ENCODE measurements at places on chromosomes 13 and 19.

DNA sequence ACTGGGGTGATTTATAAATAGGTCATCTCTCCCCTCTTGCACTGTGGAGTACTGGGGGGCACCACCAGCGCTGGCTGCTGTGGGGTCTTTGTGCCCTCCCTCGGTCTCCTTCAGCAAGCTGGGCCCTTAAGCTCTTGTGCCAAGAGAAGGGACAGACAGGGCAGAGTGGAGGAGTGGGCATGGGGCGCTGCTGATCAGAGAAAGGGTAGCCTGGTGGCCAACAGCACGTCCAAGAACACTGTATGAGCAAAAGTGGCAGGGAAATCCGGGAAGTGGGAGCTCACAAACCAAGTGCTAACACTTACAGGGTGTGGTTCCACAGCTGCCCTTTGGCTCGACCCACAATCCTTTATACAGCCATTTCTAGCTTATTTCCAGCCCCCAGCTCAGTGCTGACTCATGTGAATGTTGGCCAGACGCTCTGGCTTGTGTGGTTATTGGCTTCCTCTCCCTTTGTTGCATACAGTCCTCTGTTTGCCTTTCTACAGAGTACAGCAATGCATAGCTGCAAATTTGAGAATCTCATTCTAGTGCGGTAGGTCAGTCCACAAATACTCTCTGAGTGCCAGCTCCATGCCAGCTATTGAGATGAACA is 298.8 kb downstream of the SHISA2 start:
- peak; percentile 23 for DNase-seq

DNA sequence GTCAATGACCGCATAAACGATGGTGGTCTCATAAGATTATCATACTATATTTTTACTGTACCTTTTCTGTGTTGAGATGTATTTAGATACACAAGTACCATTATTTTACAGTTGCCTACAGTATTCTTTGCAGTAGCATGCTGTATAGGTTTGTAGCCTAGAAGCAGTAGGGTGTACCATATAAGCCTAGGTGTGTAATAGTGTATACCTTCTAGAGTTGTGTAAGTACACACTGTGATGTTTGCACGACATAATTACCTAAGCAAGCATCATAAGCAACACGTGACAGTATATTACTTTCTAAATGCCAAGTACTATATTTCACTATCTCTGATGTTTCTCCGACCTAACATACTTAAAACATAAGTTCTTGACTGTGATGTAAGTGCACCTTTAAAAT is 2.7 kb downstream of the LPAR6 start:
- no peak for DNase-seq

DNA sequence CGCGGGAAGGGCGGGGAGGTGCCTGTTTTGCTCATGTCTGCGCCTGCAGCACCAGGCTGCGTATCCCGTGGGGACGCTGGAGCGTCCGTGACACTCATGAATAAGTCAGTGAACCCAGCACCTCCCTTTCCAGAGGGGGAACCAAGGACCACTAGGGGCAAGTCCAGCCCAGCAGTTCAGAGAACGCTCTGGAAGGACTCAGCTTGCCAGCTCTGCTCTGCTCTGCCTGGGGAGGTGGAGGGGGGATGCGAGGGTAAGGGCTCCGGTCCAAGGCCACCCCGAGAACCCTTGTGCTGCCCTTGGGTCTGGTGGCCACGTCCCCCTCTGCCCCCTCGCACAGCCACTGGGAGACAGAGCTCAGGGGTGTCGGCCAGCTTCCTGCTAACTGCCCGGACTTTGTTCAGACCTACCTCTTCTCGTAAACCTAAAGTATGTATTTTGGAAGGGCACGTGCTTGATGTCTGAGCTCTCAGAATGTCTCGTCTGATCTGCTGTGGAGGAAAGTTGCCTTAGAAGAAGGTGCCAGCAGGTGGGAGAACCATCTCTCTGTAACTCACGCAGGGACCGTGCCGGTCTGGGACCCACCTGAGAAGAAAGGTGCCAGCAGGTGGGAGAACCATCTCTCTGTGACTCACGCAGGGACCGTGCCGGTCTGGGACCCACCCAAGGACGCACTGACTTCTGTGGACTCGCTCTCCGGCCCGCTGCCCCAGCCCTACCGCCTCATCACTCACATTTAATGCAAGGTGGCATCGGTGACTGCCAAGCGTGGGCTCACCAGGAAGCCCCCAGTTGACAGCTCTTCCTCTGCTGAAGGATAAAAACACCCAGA is 34.1 kb downstream of the TMEM255B start:
- no peak for DNase-seq

DNA sequence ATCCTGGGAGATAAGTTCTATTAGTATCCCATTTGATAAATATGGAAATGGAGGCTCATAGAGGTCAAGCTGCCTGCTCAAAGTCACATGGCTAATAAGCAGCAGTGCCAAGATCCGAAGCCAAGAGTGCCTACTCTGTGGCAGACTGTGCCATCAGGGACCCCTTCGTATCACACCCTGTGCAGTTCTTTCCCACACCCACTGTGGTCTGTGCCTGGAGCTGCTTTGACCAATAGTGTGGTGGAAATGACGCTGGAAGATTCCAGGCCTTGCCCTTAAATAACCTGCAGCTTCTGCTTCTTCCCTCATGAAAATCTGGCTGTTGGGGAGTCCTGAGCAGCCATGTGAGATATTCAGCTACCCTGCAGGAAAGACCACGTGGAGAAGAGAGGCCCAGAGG is 10.1 kb downstream of the OPA3 start:
- no peak for DNase-seq

- DNase-seq = no peak
Observed at GRCh38 chr13:98478189-98479129, 98.4 kb downstream of the STK24 start.

- DNase-seq = no peak
Observed at GRCh38 chr13:39129213-39129612, 91.0 kb downstream of the NHLRC3 start.

- peak; percentile 68 for DNase-seq
Observed at GRCh38 chr19:1862424-1863327, 703 bp downstream of the KLF16 start.

GRCh38 chr19:14826006-14826405 is 9.0 kb downstream of the OR7A5 start:
- no peak for DNase-seq
